ENCODE measurements at places on chromosomes 6 and 20. TPM values are rescaled to one million over a fixed set of nuclear protein-coding genes. Genes with fewer than 3 reads are reported as not detected.

Gene NRSN1
- not detected for total RNA-seq

DNA sequence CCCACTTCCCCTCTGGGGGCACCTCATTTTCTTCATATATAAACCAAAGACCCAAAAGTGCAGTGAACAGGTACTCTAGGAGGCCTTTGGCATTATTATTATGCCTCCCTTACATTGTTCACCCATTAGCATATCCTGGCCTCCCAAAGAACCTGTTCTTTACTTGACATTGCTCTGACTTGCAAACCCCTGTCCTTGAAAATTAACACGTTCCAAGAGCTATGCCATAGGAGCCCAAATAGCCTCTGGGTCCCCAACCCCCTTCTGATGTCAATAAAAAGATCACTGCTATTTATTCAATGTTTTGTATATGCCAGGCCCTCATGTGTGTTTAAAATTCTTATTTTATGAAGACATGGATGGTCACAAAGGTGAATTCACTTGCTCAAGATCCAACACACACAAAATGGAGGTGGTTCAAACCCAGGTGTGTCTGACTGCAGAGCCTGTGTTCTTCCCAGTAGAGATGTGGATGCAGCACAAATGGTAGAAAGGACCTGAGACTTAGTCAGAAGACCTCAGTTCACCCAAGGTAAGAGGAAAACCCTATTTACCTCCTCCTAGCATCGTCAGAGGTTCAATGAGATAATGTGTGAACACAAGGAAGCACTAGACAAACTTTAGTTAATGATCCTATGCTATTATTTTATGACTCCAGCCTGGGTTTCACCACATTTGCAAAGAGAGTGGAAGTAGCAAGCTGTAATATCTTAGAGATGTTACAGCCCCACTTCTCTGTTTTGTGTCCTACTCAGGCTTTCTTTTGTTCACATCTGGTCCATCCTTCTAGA lies 36.6 kb downstream of the BCL2L1 start:
- no peak for DNase-seq

- no peak for DNase-seq
These were observed 246.2 kb downstream of the PACRG start for GRCh38 chr6:162973980-162974379.

DNA sequence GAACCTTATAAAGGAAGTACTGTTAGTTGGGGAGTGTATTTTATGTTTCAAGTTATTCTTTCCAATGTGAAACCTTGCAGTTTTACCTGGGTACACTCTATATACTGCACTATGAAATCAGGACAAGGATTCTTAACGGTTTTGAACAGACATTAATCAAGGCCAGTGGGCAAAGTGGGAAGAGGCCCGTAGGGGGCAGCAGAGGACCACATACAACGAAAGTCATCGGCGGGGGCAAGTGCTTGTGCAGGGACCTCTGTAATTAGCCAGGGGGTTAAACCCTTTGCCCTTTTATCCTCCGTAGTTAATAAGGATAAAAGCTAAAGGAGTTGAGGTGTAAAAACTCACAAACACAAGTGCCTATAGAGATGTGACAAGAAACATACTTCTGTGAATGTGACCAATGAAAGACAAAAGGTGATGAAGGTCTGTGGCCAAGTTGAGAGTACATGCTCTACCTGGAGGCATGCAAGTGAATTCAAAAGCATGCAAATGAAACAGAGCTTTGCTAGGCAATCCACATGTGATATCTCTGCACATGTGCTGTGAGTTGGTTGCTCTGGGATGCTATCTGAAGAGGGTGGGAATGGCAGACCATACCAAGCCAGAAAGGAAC lies 392.7 kb upstream of the MAN1A1 start:
- peak; percentile 38 for DNase-seq

- DNase-seq = no peak
These were observed 96.6 kb downstream of the BTBD3 start for GRCh38 chr20:12014276-12014675.

DNA sequence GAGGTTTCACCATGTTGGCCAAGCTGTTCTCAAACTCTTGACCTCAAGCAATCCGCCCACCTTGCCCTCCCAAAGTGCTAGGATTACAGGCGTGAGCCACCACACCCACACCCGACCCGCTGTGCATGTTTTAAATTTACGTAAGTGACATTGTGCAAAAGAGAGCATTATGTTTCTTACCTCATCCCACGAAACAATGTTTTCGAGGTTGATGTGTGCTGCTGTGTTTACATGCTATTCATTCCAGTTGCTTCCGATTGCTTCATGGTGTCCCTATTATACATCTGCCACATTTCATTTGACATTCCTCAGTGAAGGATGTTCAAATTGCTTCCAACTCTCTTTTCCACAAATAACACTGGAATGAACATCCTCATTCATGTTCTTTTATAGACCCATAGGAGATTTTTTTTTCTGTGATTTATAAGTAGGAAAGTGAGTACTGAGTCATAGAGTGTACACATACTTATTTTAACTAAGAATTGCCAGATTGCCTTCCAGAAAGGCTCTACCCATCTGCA lies 403.9 kb upstream of the JARID2 start:
- DNase-seq = no peak

DNA sequence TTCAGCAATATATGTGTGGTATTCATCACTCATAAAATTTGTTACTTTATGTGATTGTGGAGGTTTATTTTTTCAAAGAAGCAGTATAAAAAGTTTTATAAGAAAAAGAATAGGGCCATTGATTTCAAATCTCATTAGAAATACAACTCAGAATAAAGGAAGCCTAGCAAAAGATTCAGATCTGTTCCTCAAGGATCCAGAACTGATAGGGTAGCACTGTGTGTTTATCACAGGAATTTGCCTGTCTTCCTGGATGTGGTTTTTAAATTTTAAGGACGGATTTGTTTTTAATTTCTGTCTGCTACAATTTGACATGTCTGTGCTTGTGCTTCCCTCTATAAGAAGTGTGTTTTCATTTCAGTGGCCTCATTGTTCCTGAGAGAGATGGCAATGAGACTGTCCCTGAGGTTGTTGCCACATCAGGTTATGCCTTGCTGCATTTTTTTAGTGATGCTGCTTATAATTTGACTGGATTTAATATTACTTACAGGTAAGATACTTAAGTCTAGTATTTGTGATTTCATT lies 74.6 kb downstream of the ATRN start:
- no peak for DNase-seq

Gene EPHA7
- not detected for total RNA-seq

- no peak for DNase-seq
These were observed 1.6 kb downstream of the PRDM1 start for GRCh38 chr6:106087548-106088325.

- DNase-seq = no peak
These were observed 110.3 kb downstream of the CARMIL1 start for GRCh38 chr6:25389471-25389870.

GRCh38 chr6:90347411-90347851 lies 50.8 kb upstream of the BACH2 start:
- no peak for DNase-seq

GRCh38 chr6:142291512-142291911 lies 10.3 kb upstream of the ADGRG6 start:
- DNase-seq = no peak

- DNase-seq = no peak
These were observed 115.3 kb upstream of the SPACA1 start for GRCh38 chr6:87932361-87932760.

DNA sequence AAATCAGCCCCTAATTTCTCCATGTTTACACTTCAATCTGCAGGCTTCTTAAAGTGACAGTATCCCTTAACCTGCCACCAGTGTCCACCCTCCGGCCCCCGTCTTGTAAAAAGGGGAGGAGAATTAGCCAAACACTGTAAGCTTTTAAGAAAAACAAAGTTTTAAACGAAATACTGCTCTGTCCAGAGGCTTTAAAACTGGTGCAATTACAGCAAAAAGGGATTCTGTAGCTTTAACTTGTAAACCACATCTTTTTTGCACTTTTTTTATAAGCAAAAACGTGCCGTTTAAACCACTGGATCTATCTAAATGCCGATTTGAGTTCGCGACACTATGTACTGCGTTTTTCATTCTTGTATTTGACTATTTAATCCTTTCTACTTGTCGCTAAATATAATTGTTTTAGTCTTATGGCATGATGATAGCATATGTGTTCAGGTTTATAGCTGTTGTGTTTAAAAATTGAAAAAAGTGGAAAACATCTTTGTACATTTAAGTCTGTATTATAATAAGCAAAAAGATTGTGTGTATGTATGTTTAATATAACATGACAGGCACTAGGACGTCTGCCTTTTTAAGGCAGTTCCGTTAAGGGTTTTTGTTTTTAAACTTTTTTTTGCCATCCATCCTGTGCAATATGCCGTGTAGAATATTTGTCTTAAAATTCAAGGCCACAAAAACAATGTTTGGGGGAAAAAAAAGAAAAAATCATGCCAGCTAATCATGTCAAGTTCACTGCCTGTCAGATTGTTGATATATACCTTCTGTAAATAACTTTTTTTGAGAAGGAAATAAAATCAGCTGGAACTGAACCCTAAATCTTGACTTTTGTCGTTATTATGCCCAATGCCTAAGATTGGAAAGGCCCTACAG lies 4.5 kb downstream of the SOX4 start:
- DNase-seq = no peak

DNA sequence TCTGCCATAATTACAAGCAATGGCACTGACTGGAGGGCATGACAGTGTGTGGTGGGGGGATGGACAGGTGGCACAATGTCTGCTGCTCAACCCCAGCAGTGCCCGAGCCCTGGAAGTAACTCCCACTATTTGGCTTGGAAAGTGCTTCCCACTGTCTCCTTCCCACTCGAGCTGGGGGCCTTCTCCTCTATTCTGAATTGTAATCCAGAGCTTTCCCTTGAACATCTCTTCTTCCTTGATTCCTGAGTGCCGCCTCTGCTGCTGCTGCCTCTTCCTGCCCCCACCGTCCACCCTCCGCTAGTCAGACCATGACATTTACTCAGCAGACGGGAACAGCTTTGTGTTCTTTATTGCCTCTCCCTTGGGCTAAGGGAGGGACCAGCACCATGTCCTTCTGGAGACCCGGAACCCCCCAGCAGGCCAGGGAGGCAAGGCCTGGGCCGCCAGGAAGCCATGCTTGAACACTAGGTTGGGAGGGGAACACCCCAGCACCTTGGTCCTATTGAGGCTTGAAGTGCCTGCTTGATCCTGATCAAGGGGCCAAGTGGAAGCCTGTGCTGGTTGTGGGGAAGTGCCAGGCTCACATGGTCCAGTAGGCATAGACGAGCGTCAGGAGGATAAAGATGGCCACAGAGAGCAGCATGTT lies 17.0 kb downstream of the CCDC167 start:
- DNase-seq = no peak

DNA sequence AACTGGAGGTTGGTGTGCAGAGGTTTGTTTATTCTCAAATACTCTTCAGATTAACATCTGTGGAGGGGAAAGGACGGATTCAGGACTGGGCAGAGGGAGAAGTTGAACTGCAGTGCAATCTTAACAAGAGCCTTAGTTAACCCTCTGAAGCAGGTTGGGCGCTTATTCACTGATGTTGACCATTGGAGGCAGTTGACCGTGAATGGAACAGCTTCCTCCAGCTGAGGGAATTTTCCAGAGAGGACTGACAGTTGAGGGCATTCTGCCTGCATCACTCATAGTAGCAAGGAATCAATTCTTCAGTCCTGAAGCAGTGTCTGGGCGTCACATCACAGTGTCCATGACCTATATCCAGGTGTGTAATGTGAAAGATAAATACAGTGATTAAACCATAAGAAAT lies 80.9 kb downstream of the PLCB4 start:
- no peak for DNase-seq

GRCh38 chr20:881051-881782 lies 34.9 kb downstream of the ANGPT4 start:
- DNase-seq = no peak

DNA sequence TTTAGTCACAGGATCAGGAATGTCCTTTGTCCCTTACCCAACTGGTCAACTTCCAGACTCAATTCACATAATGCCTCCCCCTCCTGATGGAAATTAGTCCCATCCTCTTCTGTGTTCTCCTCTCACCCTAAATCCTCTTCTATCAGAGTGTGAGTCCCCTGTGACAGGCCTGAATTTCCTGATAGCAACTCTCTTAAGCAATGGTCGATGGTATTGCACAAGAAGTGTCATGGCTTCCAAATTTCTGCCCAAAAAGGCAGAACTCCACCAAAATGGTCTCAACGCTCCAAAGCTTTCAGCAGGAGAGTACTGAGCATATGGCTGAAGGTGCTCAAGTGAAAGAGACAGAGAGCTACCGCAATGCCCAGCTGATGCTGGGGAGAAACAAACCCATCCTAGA lies 2.4 kb downstream of the PREP start:
- no peak for DNase-seq

Gene ATXN1
- total RNA-seq = 94.7 TPM

Gene CEP57L1
- 9.2 TPM for total RNA-seq

GRCh38 chr6:28478518-28478917 lies 35.2 kb upstream of the ZSCAN23 start:
- DNase-seq = no peak

GRCh38 chr6:49635978-49636712 lies 494 bp downstream of the RHAG start:
- no peak for DNase-seq

Gene NELFE
- total RNA-seq = 49.0 TPM

Gene SDC4
- 3.9 TPM for total RNA-seq

Gene COL10A1
- total RNA-seq = not detected

Gene SALL4
- total RNA-seq = 0.08 TPM

GRCh38 chr20:62021793-62022385 lies 43.8 kb downstream of the TAF4 start:
- no peak for DNase-seq

GRCh38 chr20:51634257-51634656 lies 91.7 kb upstream of the NFATC2 start:
- DNase-seq = no peak

GRCh38 chr6:166616261-166617238 lies 10.5 kb downstream of the RPS6KA2 start:
- no peak for DNase-seq

DNA sequence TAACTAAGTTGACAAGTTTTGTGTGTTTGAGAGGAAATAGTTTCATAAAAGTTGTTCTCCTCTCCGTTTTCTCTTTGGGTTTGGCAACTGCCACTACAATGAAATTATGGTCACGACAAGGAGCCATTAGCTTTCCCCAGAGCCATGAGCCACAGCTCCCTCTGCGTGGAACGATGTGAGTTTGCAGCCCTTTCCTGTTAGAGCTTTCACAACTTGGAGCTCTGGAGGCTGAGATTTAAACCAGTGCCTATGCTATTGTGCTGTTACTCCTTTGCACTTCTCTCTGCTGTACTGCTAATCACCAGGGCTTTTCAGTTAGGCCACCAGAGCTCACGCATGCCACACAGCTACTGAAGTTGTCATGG lies 29.3 kb upstream of the TXNDC5 start:
- DNase-seq = no peak

DNA sequence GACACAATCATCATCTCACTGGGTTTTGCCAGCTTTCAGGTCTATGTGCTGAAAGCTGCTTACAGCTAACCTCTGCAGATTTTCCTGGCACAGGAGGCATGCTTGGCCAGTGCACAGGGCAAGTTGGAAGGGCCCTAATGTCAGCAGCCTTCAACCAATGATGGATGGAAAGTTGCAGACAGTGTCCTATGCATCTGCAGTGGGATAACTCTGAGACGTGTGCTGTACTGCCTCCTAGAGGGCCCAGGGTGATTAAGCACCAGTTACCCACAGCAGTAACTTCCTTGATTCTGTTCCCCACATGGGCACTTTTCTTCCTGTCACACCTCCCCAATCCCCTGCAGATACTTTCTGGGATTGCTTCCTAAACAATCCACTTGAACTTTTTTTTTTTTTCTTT lies 38.6 kb downstream of the OVOL2 start:
- DNase-seq = no peak

Gene C6orf141
- not detected for total RNA-seq

Gene SF3B5
- 87.2 TPM for total RNA-seq

GRCh38 chr20:19583532-19584175 lies 174.4 kb upstream of the RIN2 start:
- no peak for DNase-seq

Gene BPIFA1
- total RNA-seq = not detected

- no peak for DNase-seq
These were observed 12.6 kb upstream of the IRF4 start for GRCh38 chr6:378958-379409.
